ENCODE measurements at places on chromosomes 12 and 14.

- DNase-seq: no peak
Measured at GRCh38 chr12:11174022-11174421, 3.0 kb downstream of the SMIM10L1 start.

- peak; percentile 43 for DNase-seq
Measured at GRCh38 chr14:89445273-89445973, 28.4 kb upstream of the FOXN3 start.

DNA sequence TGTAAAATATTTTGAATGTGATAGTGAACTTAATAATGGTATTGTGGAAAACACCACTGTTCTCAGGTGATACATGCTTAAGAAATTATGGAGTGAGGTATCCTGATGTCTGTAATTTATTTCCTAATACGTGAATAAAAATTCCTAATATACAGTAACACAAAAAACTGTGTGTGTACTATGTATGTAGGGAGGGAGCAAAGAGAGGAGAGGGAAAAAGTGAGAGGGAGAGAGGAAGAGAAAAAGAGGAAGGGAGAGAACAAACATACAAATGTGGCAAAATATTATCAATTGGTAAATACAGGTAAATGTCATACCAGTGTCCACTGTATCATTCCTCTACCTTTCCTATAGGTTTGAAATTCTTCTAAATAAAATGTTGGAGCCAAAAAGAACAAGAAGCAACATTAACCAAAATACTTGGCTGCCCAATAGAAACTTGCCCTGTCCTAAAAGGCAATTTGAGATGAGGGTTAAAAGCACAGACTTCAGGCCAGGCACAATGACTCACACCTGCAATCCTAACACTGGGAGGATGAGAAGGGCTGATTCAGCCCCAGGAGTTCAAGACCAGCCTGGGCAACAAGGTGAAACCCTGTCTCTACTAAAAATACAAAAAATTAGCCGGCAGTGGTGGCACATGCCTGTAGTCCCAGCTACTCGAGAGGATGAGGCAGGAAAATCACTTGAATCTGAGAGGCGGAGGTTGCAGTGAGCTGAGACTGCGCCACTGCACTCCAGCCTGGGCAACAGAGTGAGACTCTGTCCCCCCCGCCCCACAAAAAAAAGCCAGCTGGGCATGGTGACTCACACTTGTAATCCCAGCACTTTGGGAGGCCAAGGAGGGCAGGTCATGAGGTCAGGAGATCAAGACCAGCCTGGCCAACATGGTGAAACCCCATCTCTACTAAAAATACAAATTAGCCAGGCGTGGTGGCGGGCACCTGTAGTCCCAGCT lies 14.5 kb downstream of the R3HDM2 start:
- DNase-seq: no peak

GRCh38 chr14:49946320-49947141 lies 53.6 kb downstream of the ARF6 start:
- no peak for DNase-seq

GRCh38 chr12:15180325-15180724 lies 40.9 kb downstream of the RERG start:
- DNase-seq: no peak
